Activated T-cell treated with anti-CD3 and anti-CD28 coated beads, Interleukin-2, amount 50 U/mL, for 72 hours (primary cell): ENCODE measurements at places on chromosomes 13 and 19. TPM values are rescaled to one million over a fixed set of nuclear protein-coding genes. Genes with fewer than 3 reads are reported as not detected.

DNA sequence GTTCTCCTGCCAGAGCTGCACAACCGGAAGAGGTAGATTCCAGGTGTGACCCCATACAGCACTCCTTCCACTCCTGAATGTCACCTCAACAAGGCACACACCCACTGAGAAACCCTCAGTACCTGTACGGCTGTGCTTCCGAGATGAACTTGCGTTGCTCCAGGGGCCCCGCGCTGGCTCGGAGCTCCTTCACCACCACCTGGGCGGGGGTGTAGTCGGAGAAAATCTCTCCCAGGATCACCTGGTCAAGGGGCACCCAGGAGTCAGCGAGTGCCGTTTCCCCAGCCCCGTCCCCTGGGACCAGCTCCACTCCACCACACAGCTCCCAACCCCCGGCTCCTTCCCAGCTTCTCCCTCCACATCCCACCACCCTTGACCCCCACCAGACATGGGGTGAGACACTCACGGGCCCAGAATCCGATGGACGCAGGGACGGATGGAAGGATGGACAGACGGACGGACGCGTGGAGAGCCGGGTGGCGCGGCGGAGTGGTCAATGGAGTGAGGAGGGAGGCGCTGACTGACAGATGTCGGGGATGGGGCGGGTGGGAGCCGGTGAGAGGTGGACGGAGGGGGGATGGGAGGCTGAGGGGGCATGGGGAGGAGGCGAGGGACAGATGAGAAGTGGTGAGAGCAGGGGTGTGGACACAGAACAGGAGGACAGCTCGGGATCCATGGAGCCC is 2.8 kb downstream of the LMTK3 start:
- no peak overlapping the region for H3K4me3 ChIP-seq
- no peaks in the 10 kb centered on the region for H3K36me3 ChIP-seq
- H3K27me3 ChIP-seq, result no peaks in the 10 kb centered on the region
- no peak for DNase-seq
- H3K4me1 ChIP-seq, result peaks cover 13% of the 10 kb centered on the region

- H3K4me1 ChIP-seq, result peaks cover 8% of the 10 kb centered on the region
- no peak for DNase-seq
- no peaks in the 10 kb centered on the region for H3K36me3 ChIP-seq
- H3K27me3 ChIP-seq, result no peaks in the 10 kb centered on the region
Observed at GRCh38 chr19:49744946-49745381, 18.1 kb downstream of the TSKS start.

- H3K36me3 ChIP-seq, result no peaks in the 10 kb centered on the region
- no peak overlapping the region for H3K4me3 ChIP-seq
- H3K27me3 ChIP-seq, result peaks cover 47% of the 10 kb centered on the region
Observed at GRCh38 chr19:33304760-33305647, 2.7 kb upstream of the CEBPA start.

- DNase-seq, result peak; percentile 2
- peak overlapping the region; percentile 94 for H3K27ac ChIP-seq
- peaks cover 18% of the 10 kb centered on the region for H3K27me3 ChIP-seq
- H3K4me1 ChIP-seq, result peaks cover 34% of the 10 kb centered on the region
- peak overlapping the region; percentile 93 for H3K4me3 ChIP-seq
Observed at GRCh38 chr13:44140888-44141724, 232.5 kb upstream of the SERP2 start.

- H3K27ac ChIP-seq, result no peak overlapping the region
- peak overlapping the region; percentile 63 for H3K4me3 ChIP-seq
- DNase-seq, result peak; percentile 10
- H3K27me3 ChIP-seq, result no peaks in the 10 kb centered on the region
- H3K36me3 ChIP-seq, result peaks cover 6% of the 10 kb centered on the region
Observed at GRCh38 chr13:32811297-32811800, 204.9 kb upstream of the KL start.

DNA sequence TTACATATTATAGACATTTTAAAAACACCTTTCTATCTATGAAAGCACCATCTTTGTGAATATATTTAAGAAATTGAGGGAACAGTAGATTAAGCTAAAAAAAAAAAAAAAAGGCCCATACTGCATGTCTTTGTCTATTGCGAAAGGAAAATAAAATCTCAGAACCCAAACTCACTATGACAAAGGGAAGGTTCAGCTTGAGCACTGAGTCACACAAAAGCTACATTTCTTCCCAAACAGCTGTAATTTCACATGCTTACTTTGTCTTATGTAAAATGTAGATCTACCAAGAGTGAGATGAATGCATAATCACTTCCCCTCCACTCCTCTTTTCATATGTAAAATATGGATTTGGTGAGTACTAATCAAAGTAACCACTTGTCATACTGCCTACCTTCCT is 640.1 kb upstream of the KLF12 start:
- no peak overlapping the region for H3K27ac ChIP-seq
- no peak overlapping the region for H3K4me3 ChIP-seq
- no peaks in the 10 kb centered on the region for H3K27me3 ChIP-seq
- H3K4me1 ChIP-seq, result no peaks in the 10 kb centered on the region
- H3K36me3 ChIP-seq, result no peaks in the 10 kb centered on the region

GRCh38 chr13:99260216-99260615 is 2.0 kb upstream of the GPR18 start:
- peaks cover 85% of the 10 kb centered on the region for H3K4me1 ChIP-seq
- no peak for DNase-seq
- peak overlapping the region; percentile 23 for H3K27ac ChIP-seq
- H3K4me3 ChIP-seq, result peak overlapping the region; percentile 63
- H3K27me3 ChIP-seq, result no peaks in the 10 kb centered on the region
- H3K36me3 ChIP-seq, result peaks cover 8% of the 10 kb centered on the region

GRCh38 chr19:35040826-35041547 is 534 bp upstream of the HPN start:
- peak; percentile 35 for DNase-seq
- no peak overlapping the region for H3K27ac ChIP-seq
- H3K4me3 ChIP-seq, result peak overlapping the region; percentile 33
- peaks cover 18% of the 10 kb centered on the region for H3K27me3 ChIP-seq

APOC4 gene
- total RNA-seq, result not detected

ISYNA1 gene
- total RNA-seq, result 20.5 TPM

ZNF763 gene
- total RNA-seq, result 2.4 TPM

SPRED3 gene
- total RNA-seq, result 1.7 TPM
